ENCODE measurements at places on chromosomes 6 and 20.

DNA sequence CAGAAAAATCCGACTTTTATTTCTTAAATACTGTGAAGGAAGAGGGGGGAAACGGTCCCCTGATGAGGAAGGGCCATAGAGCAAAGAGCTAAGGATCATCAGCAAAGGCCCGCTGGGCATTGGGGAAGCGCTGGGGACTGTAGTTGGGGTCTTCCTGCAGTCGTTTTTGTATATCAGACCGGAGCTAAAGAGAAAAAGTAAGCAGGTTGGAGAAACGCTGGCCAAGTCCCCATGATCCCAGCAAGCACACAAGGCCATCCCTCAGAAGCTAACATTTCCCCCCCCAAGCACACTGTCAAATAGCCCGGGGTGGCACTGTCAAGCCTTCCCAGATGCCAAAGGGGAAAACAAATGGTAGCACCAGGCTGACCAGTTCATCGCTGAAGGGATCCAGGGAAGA lies 13.4 kb downstream of the BAG6 start:
- DNase-seq, result no peak

DNA sequence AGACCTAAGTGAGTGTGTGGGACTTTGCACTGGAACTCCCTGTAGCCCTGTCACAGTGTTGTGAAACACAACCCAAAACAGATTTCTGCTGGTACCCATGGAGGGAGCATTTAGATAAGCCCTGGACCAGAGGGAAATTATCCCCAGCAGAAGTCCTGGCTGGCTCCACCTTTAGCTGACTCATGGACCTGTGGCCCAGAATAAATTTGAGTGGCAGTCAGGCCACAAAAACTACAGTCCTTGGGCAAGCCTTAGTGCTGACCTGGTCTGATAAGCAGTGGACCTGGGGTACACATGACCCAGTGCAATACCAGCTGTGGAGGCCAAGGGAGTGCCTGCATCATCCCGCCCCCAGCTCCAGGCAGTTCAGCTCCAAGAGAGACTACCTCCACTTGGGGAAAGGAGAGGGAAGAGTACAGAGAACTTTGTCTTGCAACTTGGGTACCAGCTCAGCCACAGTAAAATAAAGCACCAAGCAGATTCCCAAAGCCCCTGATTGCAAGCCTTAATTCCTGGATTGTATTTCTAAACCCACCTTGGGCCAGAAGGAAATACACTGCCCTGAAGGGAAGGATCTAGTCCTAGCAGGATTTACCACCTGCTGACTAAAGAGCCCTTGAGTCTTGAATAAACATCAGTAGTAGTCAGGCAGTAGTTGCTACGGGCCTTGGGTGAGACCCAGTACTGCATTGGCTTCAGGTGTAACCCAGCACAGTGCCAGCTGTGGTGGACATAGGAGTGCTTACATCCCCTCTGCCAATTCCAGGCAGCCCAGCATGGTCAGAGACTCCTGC lies 140.4 kb upstream of the COL21A1 start:
- no peak for DNase-seq

DNA sequence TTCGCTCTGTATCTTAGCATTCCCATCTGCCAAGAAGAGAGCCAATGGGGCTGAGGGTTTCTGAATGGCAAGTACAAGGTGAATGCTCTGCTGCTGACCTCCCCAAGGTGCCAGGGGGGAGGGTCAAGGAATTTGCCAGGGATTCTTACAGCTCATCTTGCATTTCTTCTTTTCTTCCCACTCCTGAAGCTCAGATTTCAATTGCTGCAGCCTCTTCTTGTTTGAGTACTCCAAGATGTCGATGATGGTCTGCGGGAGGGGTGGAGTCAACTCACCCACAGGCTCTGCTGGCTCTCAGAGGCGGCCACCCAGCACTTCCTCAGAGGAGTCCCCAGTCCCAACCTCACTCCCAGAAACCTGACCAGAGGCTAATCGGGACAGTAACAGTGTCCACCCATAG lies 12.4 kb downstream of the C20orf96 start:
- no peak for DNase-seq

DNA sequence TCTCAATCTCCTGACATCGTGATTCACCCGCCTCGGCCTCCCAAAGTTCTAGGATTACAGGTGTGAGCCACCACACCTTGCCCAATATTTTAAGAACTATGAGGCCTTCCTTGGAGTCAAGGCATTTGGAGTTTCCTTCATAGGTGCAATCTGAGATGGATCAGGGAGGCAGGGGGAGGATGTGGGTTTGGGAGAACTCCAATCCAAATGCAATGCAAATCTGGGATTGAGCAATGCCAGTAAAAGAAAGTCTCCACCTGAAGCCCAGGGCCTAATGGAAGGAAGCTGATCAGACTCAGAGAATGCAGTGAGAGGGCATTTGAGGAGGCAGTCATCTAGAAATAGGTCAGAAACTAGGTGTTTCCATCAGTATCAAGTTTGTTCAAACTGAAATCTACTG lies 21.2 kb downstream of the RSPH3 start:
- DNase-seq, result no peak

GRCh38 chr20:61847420-61847748 lies 218.3 kb downstream of the TAF4 start:
- no peak for DNase-seq

- no peak for DNase-seq
Measured at GRCh38 chr6:73086726-73087125, 138.6 kb downstream of the KHDC1L start.

GRCh38 chr6:103000688-103001087 lies 1607.2 kb downstream of the GRIK2 start:
- no peak for DNase-seq

DNA sequence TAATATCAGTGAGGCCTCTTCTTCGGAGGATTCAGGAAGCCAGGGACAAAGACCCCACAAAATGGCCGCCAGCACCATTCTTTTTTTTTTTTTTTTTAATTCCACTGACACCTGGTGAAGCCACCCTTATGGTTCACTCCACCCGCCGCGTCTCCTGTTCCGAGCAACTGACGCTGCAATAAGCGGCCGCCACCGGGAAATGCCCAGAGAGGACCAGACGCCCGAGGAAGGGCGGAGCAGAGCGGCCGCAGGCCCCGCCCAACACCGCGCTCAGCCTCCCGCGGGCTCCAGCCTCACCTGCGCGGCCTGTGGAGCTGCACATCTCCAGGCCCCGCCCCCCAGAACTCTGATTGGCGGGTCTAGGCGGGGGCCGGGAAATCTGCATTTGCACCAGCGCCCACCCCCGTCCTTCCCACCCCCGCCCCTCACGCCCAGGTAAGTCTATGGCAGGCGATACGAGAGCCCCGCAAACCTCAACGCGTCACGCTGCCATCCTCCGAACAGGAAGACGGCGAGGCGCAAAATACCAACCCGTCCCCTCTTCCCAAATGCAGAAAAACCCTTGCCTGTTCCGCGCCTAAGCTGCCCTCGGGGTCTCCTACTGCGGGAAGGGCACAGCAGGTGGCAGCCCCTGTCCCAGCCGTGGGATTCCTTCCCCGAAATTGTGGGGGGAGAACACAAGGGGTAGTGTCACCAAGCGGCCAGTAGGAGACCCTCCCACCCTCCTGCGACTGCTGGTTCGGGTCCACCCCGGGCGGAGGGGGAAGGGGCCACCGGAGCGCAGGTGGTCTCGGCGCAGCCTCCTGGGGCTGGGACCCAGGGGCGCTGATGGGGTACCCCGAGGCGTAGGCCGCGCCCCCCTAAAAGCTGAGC lies 960 bp downstream of the ATP9A start:
- peak; percentile 33 for DNase-seq
